ENCODE measurements at places on chromosomes 12 and 14.

DNA sequence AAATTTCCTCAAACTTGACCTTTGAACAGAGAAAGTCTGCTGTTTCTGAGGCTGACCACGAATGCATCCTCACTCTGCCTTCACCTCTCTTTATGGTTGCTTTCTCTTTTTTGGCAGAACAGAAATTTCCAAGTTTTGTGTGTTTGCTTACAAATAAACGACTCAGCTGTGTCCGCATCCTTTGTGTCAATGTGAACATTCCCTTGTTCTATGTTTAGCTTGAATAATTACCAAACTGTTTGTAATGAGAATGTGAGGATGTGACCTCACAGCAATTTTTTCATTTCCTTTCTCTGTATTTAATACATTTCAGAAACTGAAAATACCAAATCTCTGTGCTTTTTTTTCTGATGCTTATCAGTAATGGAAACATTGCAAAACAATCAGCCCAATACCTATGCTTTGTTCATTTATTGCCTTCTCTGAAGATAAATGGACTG is 410.9 kb downstream of the EGLN3 start:
- DNase-seq = no peak

- no peak for DNase-seq
These were observed 126.6 kb upstream of the LRIG3 start for GRCh38 chr12:59046763-59047534.

DNA sequence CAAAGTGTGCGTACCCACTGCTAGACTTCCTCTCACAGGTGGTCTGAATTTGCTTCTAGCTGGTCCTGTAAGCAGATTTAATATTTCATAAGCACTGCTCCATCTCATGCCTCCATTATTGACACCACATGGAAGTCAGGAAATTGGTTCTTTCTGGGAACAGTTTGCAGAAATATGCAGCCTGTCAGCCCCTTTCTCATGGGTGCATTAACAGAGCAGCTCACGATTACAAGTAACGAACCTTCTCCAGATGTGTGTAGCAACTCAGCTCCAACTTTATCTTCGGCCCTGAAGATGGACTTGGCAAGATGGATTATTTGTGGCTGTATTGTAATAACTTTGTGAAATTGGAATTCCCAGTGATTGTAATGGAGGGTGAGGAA is 214.5 kb upstream of the DDHD1 start:
- no peak for DNase-seq

GRCh38 chr12:93913845-93914244 is 234.5 kb upstream of the PLXNC1 start:
- no peak for DNase-seq

GRCh38 chr14:31425905-31426304 is 5.6 kb upstream of the HEATR5A start:
- DNase-seq = no peak

- DNase-seq = no peak
These were observed 253.4 kb upstream of the KITLG start for GRCh38 chr12:88833641-88834116.
